ENCODE measurements at places on chromosomes 13 and 19.
A peak's percentile ranks its signal among the peaks of the same experiment; 100 is the strongest.

- no peak for DNase-seq
Observed at GRCh38 chr13:109274188-109274821, 512.1 kb downstream of the IRS2 start.

DNA sequence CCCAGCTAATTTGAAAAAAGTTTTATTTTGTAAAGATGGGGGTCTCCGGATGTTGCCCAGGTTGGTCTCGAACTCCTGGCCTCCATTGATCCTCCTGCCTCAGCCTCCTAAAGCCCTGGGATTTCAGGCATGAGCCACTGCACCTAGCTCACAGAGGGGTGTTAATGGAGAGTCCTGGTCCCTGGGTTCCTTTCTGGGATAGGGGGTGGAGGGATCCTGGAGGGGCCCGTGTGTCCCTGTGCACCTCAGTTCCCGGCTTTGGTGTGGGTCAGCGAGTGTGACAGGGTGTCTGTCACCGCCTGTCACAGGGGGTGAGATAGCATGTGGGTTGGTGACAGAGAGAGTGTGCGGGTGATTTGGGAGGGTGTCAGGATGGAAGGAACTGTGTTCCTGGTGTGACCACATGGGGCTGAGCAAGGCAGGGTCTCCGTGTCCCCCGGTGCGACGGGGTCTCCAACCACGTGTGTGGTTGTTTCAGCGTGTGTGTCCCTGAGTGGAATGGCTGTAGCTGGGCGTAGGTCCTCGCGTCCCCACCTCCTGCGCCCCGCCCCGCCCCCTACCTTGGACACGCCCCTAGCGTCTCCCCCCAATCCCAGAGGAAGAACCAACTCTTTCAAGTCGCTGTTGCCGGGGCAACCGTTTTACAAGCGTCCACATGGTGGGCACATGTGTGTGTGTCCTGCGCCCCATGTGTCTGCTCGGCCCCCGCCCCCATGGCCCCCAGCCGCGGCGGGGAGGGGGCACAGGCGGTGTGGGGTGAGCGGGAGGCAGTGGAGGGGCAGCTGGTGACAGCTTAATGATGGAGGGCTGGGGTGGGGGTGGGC lies 2.9 kb upstream of the NRTN start:
- DNase-seq = no peak

DNA sequence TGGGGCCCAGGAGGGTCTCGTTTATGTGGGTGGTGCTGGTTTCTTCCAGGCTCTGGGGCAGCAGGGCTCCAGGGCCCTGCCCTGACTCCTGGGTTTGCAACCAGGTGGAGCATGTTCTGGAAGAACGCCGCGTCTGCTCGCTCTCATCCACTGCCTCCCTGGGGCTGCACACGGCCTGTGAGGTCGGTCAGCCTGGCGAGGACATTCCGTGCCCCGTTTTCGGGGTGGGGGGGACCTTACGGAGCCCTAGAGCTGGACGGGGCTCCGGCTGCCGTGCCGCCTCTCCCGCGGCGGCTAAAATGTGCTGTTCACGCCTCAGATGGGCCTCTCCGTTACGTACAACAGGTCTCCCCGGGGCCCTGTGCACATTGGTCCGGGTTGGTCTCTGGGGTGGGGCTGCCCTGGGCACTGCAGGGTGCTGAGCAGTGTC lies 3.3 kb downstream of the GNA11 start:
- no peak for DNase-seq

DNA sequence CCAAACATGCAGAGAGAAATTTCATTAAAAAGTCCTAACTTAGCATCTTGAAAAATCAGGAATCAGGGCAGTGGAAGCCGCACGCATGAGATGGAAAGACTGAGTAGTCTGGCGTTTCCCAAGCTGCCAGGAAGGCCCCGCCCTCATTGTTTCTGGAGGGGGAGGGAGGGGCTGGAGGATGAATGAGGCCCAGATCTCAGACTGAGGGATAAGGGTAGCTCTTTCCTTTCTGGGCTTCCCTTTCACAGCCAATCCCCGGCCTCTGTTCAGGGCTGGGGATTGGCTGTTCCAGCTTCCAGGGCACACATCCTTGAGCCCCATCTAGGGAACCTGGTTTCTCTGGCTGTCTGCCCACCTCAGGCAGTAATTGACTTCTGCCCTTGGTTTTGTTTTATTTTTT lies 7.3 kb downstream of the C19orf53 start:
- no peak for DNase-seq

GRCh38 chr13:67023130-67023876 lies 206.8 kb downstream of the PCDH9 start:
- no peak for DNase-seq

DNA sequence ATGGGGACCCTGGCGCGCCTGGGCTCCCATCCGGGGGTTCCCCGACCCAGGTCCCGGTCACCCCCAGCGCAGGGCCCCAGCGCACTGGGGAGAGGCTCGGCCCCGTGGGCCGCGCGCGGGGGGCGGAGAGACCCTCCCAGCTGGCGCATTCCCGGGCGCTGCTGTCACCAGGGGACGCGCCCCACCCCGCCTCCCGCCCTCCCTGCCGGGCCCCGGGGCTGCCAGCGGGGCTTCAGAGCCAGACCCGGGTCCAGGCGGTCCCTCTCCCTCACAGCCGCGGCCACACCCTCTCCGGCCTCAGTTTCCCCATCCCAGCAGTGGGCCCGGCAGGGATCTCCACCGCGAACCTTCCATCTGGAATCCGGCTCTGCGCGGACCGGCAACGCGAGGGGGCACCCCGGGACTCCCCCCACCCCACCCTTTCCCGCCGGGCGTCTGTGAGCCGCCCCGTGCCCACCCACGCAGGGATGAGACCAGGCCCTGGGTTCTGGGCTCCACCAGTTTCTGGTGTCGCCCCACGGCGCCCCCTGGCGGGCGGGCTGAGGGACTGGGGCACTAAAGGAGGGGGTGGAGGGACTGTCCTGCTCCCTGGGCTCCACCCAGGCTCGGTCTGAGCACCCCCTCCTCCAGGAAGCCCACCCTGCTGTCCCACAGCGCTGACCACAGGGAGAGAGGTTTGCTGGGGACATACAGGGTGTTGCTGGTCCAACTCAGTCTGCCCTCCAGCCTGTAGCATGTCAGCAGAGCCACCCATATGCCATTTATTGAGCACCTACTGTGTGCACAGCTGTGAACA lies 878 bp upstream of the ADAMTSL5 start:
- DNase-seq = no peak

- no peak for DNase-seq
Observed at GRCh38 chr19:4014541-4015491, 7.3 kb downstream of the PIAS4 start.

- peak; percentile 85 for DNase-seq
Observed at GRCh38 chr13:80048802-80049201, 292.1 kb downstream of the SPRY2 start.

- DNase-seq = no peak
Observed at GRCh38 chr19:7512400-7512851, 3.5 kb upstream of the ZNF358 start.

GRCh38 chr13:113997845-113998751 lies 24.2 kb upstream of the C13orf46 start:
- DNase-seq = no peak

DNA sequence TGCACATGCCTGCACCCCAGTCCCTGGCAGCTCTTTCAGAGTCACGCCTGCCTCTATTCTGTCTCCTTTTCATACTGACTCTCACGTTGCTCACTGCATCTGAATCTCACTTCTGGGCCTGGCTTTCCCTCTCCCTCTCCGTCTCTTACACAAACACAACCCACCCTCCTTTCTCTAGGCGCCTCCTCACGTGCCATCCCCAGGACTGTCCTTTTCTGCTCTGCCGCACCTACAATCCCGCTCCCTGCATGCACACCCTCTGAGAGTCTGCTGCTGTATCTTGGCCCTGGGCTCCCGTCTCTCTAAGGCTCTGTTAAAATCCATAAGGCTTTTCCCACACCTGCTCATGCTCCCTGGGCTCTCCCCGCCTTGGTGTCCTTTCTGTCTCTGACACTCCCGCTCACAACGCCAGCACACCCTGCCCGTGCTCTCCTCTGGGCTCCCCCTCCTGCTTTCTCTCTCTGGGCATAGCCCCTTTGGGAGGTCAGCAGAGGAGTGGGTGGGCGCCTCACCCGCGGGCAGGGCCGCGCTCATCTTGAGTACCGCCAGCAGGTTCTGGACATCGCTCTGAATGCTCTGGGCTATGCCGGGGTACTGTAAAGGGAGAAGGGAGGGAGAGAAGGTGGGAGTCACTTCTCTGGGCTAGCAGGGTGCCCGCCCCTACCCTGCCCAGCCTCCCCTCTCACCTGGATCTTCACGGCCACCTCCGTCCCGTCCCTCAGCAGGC lies 12.7 kb upstream of the NUMBL start:
- DNase-seq = no peak

DNA sequence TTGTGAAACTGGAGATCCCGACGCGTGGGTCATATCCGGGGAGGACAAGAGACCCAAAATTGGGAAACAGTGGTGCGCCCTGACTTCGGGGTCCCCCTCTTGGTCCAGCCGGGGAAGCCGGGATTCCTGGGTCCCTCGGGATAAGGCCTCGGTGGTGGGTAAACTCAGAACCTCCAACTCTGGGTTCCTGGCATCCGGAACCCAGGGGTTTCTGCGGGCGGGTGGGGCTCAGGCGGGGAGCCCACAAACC lies 688 bp downstream of the ZFP36 start:
- DNase-seq = no peak

GRCh38 chr13:90750021-90750420 lies 597.5 kb upstream of the MIR17HG start:
- DNase-seq = no peak

- no peak for DNase-seq
Observed at GRCh38 chr19:2627855-2628254, 74.6 kb downstream of the GNG7 start.

GRCh38 chr13:34421347-34421719 lies 520.7 kb upstream of the NBEA start:
- no peak for DNase-seq

DNA sequence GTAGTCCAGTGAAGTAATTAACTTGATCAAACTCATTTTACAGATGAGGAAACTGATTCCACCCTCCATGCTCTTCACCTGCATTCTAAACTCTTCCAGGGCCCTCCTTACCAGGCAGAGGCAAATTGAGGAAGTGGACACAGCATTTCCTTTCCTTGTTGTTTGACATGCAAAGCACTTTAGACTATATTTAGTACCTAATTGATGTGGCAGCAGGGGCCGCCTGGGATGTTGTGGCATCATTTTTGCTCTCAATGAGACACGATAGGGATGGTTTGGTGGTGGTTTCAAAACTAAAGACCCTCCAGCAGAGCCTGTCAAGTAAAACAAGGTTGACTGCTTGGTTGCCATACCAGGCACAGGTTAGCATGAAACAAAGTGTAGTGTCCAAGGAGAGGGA lies 7.9 kb downstream of the SIPA1L3 start:
- DNase-seq = peak; percentile 39

- DNase-seq = no peak
Observed at GRCh38 chr13:112575675-112576074, 12.3 kb downstream of the TUBGCP3 start.

DNA sequence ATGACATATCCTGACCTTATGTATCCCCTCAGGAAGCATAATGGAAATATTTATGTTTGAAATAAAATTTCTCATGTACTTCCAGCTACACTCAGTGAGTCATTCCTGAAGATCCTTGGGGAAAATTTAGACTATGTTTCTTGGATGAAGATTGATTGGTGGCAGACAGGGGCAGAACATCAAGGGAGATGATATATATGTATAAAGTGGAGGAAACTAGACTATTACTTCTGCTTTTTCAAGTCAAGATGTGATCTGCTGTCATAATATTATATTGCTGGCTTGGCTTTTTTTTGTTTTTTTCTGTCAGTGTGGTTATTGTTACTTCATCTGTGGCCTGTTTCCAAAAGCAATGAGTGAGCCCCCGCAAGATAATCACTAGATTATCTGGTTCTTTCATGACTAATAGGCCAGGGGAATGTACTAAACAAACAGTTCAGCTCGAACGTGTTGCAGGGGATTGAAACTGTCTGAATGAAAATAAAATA lies 87.2 kb upstream of the TNFSF11 start:
- DNase-seq = no peak

DNA sequence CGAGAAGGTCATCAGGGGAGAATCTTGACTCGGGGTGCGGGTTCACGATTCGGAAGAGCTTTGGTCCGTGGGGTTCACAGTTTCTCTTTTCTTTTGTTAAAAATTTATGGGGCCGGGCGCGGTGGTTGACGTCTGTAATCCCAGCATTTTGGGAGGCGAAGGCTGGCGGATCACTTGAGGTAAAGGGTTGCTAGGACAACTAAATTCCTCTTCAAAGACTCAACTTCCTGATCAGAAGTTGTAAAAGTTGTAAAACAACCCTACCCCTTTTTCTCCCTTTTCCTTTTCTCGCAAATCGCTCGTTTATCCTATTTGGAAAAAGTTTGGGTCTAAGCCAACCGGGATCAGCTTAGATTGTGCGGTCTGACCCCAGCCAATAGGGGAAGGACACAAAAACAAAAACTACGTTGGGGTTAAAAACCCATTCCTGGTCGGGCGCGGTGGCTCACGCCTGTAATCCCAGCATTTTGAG lies 673 bp downstream of the ZNF486 start:
- no peak for DNase-seq

GRCh38 chr19:45172611-45173208 lies 5.3 kb downstream of the TRAPPC6A start:
- no peak for DNase-seq

DNA sequence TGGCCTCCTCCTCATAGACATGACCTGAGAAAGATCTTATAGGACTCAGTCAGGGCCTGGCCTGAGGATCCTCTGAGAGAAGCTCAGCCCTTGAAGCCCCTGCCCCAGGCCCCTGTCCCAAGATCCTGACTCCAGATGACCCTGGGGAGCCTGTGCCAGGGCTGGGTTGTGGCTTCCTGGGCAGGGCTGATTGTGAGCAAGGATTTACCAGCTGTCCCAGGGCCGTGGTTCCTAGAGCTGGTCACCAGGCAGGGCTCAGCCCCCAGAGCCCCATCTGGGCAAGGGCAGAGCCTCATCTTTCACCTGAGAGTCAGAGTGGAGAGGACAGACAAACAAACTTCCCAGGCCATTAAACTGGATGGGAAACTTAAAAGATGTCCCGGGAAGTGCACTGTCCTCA lies 1.9 kb downstream of the CEACAM21 start:
- no peak for DNase-seq

DNA sequence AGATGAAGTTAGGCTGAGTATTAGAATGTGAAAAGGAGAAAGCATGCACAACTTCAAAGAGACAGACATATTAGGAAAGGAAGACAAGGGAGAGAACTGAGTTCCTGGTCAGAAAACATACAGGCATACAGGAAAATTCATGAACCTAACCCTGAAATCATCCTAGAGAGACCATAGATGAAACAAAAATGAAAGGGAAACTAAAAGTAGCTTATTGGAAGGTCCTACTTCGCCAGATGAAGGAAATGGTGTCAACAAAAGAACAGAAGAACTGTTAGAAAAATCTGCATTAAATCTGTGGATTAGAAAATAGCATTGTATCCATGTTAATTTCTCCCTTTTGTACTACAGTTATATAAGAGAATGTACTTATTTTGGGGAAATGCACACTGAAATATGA lies 169.0 kb upstream of the UFM1 start:
- no peak for DNase-seq

All from stimulated activated naive B cell treated with anti-CD40 and anti-IgM and Interleukin-4, amounts not matched to agents 10 μg/mL and 1 μg/mL and 100 μg/mL, for 72 hours (primary cell).